Calu3 (cell line): ENCODE measurements at places on chromosomes 5 and 9. TPM values are rescaled to one million over a fixed set of nuclear protein-coding genes. Genes with fewer than 3 reads are reported as not detected.

GRCh38 chr5:38660194-38660668 lies 103.8 kb upstream of the LIFR start:
- peak; percentile 85 for DNase-seq

- DNase-seq, result no peak
Observed at GRCh38 chr9:82356871-82357270, 368.3 kb downstream of the SPATA31D1 start.

DNA sequence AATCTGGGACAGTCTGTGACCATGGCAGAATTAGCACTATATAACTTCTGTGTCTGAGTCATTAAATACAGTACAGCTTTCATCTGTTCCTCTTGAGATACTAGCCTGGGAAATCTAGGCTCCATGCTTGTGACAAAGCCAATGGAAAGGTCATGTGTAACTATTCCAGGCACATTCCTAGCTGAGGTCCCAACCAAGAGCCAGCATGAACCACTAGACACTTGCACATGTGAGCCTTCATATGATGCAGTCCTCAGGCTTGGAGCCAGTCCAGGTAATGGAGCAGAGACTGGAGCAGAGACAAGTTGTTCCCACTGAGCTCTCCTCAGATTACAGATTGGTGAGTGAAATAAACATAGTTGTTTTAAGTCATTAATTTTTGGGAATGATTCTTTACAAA lies 412.4 kb upstream of the ZNF462 start:
- no peak for DNase-seq

DNA sequence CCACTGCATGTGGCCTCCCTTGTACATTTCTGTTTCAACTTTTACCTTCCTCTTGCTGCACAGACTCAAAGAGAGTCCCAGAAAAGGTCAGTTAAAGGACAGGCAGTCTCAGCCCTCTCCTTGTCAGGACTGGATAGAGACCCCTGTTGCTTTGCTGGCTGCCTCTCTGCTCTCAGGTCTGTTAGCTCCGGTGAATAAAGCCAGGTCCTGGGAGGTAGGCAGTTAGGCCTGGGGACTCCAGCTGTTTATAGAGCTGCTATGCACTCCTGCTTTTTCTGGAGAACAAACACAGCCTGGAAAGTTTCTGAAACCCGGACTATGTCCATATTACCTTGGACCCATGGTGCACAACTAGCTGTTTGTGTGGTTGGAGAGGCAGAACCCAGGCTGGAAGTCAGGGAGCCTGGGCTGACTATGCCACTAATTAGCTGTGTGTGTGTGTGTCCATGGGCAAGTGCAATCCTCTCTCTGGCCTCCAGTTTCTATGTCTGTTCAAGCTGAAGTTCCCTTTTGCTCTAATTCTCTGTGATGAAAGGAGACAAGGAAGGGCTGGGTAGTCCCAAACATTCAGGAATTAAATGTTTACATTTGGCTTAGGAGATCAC lies 42.9 kb downstream of the GLRA1 start:
- no peak for DNase-seq

GRCh38 chr9:36873247-36873875 lies 160.7 kb downstream of the PAX5 start:
- DNase-seq, result peak; percentile 56

CTXN3 gene
- not detected in 2 replicates for total RNA-seq
